ENCODE measurements at places on chromosomes 3 and 15.

- DNase-seq = no peak
Observed at GRCh38 chr3:154884952-154885351, 195.2 kb upstream of the MME start.

- DNase-seq = no peak
Observed at GRCh38 chr3:110430146-110430545, 641.5 kb upstream of the NECTIN3 start.

DNA sequence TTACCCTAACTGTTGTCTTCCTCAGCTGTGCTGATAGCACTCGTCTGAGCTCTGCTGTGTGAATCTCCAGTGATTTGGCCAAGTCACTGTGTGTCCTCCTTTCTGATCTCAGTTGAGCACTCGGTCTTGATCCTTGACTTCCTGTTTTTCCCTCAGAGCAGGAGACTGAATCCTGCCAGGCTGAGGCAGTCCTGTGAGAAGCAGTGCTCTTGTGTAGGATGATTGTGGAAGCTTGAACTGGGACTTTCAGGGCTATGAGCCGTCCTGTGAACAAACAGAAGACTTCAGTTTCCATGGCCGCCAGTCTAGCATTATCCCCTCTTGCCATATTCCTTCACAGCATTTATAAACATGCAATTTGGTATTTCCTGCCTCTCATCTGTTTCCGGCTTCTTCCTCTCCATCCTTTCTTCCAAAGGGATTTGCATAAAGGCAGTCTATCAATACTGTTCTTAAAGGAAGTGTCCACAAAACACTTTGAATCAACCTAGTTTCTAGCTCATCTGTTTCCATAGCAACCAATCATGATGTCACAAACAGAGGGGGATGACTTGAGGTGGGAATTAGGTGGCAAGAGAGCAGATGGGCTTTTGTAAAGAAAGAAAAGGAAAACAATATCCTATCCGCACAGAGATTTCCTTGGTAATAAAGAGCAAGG lies 237.2 kb downstream of the AGBL1 start:
- DNase-seq = no peak

DNA sequence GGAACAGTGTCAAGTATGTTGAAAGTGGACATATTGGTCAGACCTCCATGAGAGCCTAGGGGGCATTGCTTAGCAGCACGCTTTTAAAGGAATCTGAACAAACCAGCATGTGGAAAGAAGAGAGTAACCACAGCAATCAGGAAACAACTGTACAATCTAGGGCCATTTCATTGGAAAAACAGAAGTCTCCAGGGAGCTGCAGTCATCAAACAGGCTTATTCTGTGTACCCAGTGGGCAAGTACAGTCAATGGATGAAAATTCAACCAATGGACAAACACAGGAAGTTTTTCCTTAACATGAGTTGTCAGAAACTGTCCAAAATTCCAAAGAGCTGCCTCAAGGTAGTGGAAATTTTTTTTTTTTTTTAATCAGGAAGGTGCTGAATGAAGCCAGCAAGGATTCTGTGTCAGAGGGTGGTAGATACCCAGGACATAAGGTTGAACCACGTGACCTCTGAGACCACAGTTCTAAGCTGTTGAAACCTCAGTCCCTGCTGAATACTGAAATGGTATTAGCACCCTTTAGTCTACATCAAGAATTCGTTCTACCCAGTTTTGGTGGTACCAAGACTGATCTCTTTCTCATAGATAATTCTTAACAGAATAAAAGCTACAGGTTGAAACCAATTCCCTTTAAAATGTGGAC lies 4.4 kb upstream of the DLG1 start:
- DNase-seq = no peak

DNA sequence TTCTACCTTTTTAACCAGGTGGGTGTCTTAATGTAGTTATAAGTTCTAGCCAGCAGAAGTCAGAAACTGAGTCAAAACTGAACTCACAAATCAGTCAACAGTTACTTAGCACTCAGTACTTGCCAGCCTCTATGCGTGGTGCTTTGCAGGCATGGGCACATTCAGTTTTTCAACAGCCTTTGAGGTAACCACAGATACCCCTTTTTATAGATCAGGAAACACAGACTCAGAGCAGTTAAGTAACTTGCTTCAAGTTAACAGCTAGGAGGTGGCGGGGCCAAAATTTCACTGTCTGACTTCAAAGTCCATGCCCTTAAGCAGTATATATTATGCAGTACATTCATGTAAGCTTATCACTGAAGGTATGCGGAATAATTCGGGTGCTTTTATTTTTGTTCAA lies 139.4 kb downstream of the FHIT start:
- no peak for DNase-seq

GRCh38 chr15:42090370-42090769 lies 4.0 kb downstream of the PLA2G4D start:
- no peak for DNase-seq

DNA sequence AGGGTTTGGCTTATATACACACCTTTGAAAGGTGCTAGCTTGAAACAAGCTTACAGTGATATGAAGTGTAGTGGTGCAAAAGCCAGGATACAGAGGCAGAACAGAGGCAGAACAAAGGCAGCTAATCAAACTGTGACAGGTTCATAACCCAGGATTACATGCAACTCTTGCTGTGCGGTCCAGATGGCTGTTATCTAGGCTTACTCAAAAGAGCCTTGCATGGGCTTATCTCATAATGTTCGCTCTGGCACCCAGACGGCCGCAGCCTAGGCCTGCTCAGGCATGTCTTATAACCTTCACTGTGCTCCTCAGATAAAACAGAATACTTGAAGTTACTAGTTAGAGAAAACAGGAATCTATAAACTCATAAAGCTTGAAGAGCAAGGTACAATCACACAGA lies 22.8 kb upstream of the NOX5 start:
- no peak for DNase-seq

DNA sequence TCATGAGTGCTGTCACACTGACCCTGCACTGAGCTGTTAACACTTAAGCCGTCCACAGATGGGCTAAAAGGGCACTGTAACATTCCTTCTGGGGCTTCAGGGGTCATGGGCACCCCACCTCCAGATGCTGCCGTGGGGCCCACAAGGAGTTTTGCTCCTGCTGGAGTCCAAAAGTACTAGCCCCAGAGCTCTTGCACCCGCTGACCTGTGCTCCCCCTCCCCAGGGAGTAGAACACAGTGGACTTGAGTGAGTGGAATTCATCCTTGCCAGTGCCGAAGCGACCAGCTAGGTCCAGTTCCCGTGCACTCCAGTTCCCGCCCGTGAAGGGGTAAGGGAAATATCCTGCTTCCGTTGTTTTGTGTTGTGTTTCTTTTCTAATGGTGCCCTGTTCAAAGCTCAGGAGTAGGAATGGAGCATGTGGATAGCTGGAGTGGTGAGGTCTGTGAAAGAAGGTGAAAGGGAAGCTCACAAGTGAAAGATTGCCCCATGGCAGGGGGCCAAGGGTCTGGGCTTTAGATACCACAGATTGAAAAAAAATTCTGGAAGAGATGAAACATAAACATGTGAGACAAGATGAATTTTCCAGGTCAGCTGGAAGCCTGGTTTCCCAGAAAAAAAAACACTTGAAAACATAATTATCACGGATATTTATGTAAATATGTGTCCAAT lies 36.6 kb downstream of the SLCO2A1 start:
- no peak for DNase-seq

- DNase-seq = no peak
Observed at GRCh38 chr15:58182460-58183163, 44.4 kb downstream of the AQP9 start.
